ENCODE measurements at places on chromosomes 16 and 17.

GRCh38 chr17:29032857-29033197 lies 10.1 kb upstream of the PIPOX start:
- no peak for DNase-seq

DNA sequence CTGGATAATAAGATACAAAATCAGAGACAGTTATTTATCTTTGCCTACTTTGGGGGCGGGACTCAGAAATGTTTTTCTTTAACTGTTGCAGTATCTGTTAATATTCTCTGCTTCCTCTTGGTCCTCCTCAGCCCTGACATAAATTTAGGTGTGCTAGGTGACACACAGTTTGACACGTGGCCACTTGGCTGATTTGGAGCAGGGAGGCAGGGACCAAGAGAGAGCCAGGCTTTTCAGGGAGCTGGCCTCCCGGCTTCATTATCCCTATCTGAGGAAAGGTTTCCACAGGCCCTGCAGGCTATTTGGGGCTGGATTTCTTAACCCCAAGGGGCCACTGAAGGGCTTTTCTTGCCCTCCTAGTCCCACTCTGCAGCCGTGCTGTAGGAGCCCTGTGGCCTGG lies 20.1 kb upstream of the NAT9 start:
- DNase-seq = no peak

GRCh38 chr17:14014657-14015056 lies 54.6 kb upstream of the COX10 start:
- DNase-seq = no peak

GRCh38 chr17:76090517-76091129 lies 11.6 kb downstream of the ZACN start:
- no peak for DNase-seq

All from NCI-H345 (cell line).